ENCODE measurements at places on chromosomes 7 and 10.

GRCh38 chr7:100865938-100866728, 1.1 kb upstream of the TRIP6 start:
- DNase-seq: no peak

GRCh38 chr10:113085776-113086175, 135.7 kb downstream of the TCF7L2 start:
- DNase-seq: no peak

DNA sequence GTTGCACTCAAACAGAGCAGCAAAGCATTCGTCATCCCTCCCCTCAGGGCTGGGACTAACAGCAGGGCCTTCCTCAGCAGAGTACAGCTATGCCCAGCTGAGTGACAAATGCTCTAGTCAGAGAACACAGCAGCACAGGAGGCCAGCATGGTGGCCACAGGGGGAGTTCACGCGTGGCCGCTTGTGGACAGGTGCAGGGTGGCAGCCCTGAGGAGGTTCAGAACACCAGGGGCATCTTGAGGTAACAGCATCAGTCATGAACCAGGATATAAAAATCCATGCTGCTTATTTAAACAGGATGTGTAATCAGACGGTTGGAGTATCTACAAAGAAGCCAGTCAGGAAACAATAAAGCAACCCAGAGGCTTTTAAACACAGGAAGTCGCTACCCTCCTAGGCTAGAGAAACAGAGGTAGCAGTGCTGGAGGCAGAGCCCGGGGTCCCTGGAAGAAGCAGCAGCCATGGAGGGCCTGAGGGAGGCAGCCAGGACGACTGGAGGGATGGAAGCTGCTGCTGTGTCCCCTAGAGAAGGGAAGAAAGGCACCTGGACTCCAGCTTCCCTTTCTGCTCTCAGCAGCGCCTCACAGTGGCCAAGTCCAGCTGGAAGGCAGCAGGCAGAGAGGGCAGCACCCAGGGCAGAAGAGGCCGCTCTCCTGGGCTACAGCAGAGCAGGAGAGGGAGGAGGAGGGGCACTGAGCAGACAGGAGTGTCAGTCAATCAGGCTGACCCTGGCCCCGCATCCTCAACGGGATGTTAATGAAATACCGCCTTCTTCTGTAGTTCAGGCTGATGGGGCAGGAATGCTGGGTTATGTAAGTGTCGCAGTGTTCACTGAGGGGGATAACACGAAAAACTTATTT, 70.8 kb upstream of the UCN3 start:
- peak; percentile 60 for DNase-seq

GRCh38 chr7:117962366-117962994, 89.2 kb upstream of the CTTNBP2 start:
- DNase-seq: no peak

DNA sequence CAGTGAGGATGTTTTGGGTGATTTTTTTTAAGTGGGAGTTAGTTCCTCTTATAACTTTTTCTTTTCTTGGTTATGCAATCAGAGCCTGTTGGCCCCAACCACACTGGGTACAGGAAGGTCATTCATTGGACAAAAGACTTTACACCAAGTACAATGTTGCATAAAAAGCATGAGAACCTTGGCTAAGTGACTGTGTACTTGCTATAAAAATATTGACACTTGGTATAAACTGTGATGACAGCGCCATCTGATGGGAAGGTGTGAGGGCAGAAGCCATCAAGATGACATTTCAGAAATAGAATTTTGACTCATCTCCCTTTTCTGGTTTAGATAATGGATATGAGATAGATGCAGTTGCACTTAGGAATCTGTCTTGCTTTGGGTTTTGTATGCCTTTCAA, 126.4 kb upstream of the CCDC6 start:
- DNase-seq: peak; percentile 38

DNA sequence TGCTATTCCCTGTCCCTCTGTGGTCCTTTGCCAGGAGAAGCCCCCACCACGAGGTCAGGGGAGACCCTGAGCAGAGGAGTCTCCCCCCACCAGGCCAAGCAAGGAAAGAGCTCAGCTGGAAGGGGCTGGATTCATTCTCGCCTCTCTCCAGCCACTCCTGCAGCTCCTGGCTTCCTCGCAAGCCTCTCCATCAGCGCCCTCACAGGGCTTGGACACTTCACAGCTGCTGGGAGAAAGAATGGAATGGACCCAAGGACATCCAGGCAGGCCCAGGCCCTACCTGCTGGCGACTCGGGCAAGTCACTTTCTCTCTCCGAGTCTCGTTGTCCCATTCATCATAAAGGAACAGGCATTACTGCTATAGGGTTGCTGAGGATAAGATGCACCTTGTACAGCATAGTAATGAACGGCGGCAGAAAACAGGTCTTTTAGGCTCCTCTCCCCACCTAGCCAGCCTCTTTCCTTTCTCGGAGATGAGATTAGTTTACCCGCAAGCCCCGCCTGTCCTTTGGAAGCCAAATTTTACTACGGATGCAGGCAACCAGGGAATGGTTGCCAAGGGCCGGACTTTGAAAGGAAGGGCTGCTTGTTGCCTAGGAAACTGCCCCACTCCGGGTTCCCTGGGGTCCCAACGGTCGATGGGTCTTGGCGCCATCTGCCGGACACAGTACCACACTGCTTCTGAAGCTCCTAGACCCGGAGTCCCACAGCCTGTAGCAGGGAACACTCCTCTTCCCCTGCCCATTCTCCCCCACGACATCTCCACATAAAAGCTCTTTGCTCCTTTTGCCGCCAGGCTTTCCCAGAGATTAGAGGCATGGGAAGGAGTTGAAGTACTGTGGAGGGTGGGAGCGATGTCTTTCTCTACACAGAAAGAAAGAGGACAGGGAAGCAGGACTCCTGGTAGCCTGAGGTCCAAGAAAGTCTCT, 22.3 kb downstream of the IMPDH1 start:
- peak; percentile 51 for DNase-seq

DNA sequence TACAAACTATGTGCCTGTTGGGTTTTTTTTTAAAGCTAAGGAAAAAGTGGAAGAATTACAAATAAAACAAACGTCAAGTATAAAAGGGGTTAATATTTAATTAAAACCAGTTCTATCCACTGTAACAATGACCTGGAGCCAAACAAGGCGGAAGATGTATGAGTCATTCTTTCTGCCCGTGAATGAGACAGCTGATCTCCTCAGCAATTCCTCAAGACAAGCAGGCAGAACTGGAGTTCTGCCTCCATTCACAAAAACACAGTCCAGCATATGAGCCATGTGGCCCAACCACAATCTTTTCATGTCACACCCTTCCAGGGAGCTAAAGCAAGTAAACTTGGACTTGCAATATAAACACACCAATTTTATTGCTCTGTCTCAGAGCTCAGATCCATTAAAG, 8.4 kb downstream of the ETV1 start:
- DNase-seq: peak; percentile 93

- no peak for DNase-seq
These were observed 44.1 kb downstream of the HTR7 start for GRCh38 chr10:90813594-90814365.

GRCh38 chr7:126803060-126803665, 449.6 kb downstream of the GRM8 start:
- peak; percentile 67 for DNase-seq

DNA sequence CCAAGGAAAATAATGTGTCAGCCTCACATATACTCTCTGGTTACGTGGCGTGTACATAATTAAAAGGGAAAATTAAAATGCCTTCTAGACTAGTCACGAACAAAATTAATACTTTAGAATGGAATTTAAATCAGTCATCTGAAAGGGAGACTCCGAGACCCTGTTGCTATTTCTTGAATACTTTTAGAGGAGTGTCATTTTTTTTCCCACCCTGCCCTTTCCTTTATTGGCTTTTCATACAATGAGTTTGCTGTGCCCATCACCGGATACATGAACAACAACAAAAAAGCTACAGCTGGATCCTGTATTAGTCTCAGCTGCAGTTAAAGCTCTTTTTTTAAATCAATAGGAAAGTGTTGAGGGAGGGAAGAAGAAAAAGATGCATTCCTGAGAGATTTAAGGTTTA, 20.1 kb downstream of the CYTH3 start:
- peak; percentile 66 for DNase-seq

- DNase-seq: peak; percentile 5
These were observed 153.3 kb upstream of the INSYN2A start for GRCh38 chr10:127349737-127350136.

DNA sequence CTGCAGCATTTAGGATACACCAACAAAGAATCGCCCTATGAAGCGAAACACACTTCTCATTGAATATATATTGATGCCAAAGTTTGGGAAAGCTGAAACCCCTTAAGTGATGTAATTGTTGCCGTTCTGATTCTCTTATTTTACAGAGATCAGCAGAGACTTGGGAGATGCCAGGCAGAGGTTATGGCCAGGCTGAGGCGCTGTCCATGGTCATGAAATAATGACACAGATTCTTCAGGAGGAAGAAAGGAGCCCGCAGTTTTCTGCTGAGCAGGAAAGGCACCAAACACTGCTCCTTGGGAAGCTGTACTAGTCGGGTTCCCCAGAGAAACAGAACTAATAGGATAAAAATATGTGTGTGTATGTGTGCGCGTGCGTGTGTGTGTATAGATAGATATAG, 566.0 kb downstream of the CALN1 start:
- DNase-seq: no peak

- DNase-seq: peak; percentile 31
These were observed 72.8 kb upstream of the DDC start for GRCh38 chr7:50637725-50638643.

- DNase-seq: peak; percentile 99
These were observed 61.4 kb upstream of the STEAP1B start for GRCh38 chr7:22561321-22561811.

GRCh38 chr7:42143711-42144600, 93.1 kb downstream of the GLI3 start:
- peak; percentile 47 for DNase-seq

DNA sequence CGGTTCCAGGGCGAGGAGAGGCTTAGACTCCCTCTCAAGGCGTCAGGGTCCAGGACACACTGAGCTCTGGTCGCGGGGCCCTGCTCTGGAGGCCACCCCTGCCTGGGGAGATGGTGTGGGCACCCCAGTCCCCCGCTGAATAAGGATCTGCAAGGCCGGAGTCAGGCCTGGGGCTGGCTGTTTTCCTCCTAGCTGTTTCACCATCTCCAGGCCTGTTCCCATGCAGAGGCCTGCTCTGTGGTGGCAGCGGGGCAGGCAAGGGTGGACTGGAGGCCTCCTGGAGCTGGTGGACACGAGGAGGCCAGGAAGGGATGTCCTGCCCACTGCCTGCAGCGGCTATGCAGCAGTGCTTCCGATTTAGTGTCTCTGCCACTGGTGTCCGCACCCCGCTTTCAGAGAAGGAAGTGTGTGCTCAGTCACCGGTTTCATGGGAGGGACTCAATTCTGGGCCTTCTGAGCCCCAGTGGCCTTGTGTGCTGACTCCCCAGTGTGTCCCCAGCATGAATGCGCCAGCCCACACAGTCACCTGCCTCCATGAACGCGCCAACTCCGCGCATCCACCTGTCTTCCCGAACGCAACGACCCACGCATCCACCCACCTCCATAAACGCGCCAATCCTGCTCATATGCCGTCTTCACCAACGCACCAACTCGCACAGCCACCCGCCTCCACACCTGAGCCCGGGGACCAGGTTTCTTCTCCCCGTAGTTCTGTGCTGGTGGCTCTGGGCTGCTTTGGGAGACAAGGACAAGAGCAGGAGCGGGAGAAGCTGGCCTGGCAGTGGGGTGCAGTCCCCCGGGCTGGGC, 14.5 kb upstream of the GPR146 start:
- DNase-seq: no peak

- DNase-seq: no peak
These were observed 17.3 kb upstream of the MKI67 start for GRCh38 chr10:128143531-128143930.

- peak; percentile 84 for DNase-seq
These were observed 62.0 kb upstream of the AKR1E2 start for GRCh38 chr10:4763960-4764428.

- DNase-seq: no peak
These were observed at the start of gene CYP2C9 for GRCh38 chr10:94938383-94938782. Gene CYP2C9 (plus strand): TSS chr10:94938658. CDS start chr10:94938683, 25 bp downstream.

DNA sequence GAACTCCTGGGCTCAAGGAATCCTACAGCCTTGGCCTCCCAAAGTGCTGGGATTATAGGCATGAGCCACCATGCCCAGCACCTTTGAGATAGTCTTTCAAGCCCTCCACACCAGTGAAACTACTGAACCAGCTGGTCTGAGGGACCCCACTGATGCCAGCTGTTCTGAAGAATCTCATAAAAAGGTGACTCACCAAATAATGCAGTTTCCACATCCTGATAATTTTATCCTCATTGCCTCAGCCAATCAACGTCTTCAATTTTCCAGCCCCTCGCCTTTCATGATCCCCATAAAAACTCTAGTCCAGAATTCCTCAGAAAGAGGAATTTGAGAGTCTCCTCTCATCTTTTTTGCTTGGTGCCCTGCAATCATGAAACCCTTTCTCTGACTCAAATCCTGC, 1691.6 kb upstream of the LRRTM3 start:
- DNase-seq: no peak

DNA sequence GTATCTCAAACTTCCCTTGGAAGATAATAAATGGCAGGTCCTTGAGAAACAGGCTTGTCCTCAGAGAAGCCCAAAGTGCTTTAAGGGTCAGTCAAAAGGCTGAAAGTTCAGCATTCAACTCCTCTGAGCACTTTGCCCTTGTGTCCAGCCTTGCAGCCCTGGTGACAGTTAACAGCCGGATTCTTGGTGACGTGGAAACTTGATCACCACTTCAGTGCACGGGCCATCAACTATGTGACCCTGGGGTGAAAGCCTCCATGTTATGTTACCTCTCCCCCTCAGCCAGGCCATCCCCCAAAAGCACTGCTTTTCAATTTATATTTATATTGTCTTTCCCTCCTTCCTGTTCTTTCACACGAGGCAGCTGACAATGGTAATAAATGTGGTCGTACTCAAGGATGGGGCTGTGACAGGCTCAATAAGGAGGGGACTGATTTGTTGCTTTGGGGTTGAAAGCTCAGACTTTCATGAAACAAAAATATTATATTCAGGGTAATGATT, 164.0 kb upstream of the NRP1 start:
- no peak for DNase-seq

GRCh38 chr10:98469001-98469931, 22.5 kb upstream of the HPS1 start:
- no peak for DNase-seq

DNA sequence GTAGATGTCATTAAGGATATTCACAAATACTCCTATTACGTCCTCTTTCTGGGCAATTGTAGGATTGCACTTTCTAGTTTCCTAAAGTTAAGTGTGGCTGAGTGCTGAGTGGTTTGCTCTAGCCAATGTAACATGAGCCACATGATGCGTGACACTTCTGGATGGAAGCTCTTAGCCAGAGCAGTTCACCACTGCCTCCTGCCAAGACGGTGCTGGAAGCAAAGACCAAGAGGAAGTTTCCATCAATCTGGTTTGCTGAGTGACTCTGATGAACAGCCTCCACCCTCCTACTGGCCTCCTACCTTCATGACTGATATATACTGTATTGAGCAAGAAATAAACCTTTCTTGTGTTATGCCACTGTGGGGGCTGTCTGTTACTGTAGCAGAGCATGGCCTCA, 318.1 kb downstream of the KCNMA1 start:
- DNase-seq: no peak

- DNase-seq: no peak
These were observed 76.4 kb downstream of the WDR37 start for GRCh38 chr10:1132584-1132983.

All from HFFc6 (cell line).